ENCODE measurements at places on chromosomes 5 and 9.

DNA sequence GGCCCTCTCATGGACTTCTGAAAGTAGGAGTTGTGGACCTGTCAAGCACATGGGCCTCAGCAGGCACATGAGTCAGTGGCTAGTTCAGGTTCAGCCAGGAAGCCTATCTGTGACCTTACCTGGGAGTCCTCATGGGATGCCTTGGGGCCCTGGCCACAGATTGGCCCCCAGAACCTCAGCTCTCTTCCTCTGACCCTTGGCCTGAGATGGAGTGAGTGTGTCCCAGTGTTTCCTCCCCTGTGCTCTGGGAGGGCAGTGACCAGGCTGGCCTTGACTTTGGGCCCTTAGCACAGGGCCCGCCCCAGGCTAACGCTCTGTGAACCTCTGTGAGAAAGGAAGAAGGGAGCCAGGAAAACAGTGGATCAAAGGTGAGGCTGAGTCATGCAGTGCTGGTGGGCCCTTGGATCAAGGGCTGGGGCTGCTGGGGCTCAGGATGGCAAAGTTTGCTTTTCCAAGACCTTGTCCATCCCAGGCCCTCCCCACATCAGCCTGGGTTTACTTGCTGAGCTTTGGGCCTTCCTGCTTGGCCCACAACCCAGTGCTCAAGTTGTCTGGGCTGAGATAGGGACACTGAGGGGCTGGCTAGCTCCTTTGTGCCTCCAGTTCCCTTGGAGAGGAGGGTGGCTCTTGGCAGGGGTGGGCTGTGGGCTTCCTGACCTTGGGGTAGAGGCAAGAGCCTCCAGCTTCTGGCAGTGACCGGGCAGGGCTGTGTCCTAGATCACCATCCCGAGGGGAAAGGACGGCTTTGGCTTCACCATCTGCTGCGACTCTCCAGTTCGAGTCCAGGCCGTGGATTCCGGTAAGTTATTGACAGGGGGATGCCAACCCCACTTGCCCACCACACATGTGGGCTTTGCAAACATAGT lies 41.4 kb downstream of the RGS3 start:
- DNase-seq, result no peak

- no peak for DNase-seq
Observed at GRCh38 chr5:89349246-89349980, 466.4 kb upstream of the MEF2C start.

GRCh38 chr9:70987986-70988385 lies 133.4 kb downstream of the TRPM3 start:
- no peak for DNase-seq

- no peak for DNase-seq
Observed at GRCh38 chr9:137761032-137761431, 116.5 kb upstream of the CACNA1B start.

DNA sequence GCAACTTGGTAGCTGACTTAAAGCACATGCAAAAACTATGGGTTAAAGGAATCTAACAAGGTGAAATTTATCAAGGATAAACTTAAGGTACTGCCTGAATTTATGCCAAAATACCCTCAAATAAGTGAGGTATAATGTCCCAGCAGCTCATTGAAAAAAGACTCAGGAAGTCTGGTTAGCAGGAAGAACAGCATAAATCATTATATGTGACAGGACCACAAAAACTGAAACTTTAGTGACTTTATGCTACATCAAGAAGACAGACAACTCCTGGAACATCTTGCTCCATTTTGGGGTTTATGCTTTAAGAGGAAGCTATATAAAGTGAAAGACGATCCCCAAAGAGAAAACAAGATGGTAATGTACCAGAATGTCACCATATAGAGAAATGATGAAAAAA lies 282.4 kb upstream of the ZNF462 start:
- DNase-seq, result no peak

DNA sequence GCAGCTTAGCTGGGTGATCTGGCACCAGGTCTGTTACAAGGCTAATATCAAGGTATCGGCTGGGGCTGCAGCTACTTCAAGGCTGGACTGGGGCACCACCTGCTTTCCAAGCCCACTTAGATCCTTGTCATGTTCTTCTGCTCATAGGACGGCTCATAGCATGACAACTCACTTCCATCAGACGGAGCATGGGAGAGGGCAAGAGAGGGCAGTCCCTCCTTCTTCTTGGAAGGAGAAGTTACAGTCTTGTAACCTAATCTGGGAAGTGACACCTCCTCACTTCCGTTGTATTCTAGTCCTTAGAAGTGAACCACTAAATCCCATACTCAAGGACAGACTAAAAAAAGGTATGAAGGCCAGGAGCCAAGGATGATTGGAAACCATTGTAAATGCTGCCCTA lies 258.2 kb downstream of the MAST4 start:
- DNase-seq, result no peak

DNA sequence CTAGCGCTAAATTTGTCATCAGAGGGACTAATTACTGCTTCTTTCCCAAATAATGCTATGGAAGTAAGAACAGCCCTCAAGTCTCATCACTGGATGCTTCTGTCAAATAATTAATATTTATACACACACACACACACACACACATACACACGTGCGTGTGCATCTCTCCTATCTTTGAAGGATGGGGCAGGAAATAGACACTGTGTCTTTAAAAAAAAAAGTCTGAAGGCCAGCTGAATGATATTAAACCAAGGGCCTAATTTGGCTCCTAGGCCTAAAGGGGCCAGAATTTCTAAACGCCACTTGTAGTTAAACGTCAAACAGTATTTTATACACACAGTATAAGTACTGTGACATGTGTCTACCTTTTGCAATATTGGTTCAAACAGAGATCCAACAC lies 3.3 kb downstream of the SLF1 start:
- DNase-seq, result no peak

DNA sequence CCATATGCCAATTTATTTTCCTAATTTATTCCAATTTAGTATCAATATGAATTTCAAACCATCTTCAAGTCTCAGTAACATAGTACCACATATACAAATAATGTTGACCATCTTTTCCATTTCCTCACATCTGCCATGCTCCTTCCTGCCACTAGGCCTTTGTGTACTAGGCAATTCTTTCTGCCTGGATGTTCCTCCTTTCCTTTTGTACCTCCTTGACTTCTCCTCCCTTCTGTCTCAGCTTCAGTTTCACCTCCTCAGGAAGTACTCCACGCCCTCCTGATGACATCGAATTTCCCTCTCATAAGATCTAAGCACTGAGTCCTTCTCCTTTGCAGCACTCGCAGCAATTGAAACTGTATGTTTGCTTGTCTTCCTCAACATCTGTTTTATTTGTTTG lies 53.9 kb downstream of the MEF2C start:
- no peak for DNase-seq

Measured in hematopoietic multipotent progenitor cell treated with erythropoietin and hydrocortisone succinate and interleukin-3 and kit ligand, for 17 days (in vitro differentiated cells).